ENCODE measurements at places on chromosomes 4 and X. TPM values are rescaled to one million over a fixed set of nuclear protein-coding genes. Genes with fewer than 3 reads are reported as not detected.
A peak's percentile ranks its signal among the peaks of the same experiment; 100 is the strongest.

The TKTL1 gene
- total RNA-seq, result not detected

The RAB33B gene
- 6.1 TPM for total RNA-seq

The NKX3-2 gene
- total RNA-seq, result not detected

The LPAR4 gene
- not detected for total RNA-seq

The TMEM150C gene
- total RNA-seq, result 0.59 TPM

The TSPAN6 gene
- total RNA-seq, result 15.6 TPM

The TEX13D gene
- total RNA-seq, result not detected

The POU4F2 gene
- total RNA-seq, result not detected

The KIAA1210 gene
- under 0.01 TPM for total RNA-seq

DNA sequence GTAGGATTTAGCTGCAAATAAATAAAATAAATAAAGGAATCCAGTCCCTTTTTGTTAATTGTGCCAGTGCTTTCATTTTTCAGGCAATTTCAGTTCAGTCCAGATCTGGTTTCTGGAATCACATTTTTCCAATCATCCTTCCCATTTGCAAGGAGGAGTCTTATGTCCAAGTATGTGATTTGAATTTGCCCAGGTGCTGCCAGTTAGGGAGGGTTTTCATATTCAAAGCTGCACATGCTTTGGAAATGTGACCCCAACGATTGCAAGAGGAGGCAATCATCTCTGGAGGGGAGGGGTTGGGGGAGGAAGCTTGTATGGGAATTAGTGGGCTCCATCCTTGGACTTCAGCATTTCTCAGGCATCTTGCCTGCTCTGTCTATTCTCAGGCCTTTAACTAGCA lies 4.4 kb downstream of the PLAC1 start:
- no peak for DNase-seq

GRCh38 chr4:165070560-165070959 lies 16.9 kb downstream of the TRIM75 start:
- no peak for DNase-seq

- peak; percentile 8 for DNase-seq
These were observed 102.3 kb downstream of the PSAPL1 start for GRCh38 chr4:7332216-7333023.

GRCh38 chr4:65651031-65651430 lies 19.3 kb downstream of the EPHA5 start:
- no peak for DNase-seq

- no peak for DNase-seq
These were observed 291.9 kb downstream of the BMPR1B start for GRCh38 chr4:95049551-95050233.

DNA sequence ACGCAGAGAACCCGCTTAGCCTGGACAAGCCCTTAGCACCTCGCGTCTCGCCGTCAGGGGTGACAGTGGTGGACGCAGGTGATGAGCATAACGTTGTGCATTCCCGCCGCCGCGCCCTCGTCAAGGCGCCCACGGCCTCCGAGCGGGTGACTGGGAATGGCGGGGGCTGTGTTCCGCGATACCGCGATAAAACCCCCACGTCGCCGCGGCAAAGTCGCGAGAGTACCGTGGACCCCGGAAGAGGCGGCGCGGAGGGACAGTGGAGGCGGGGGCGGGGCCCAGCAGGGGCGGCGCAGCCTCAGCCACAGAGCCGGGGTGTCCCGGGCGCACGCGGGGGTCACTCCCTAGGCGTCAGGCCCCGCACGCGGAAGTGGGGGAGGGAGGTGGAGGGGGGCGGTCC lies 53.8 kb downstream of the ZFYVE28 start:
- DNase-seq, result peak; percentile 14

- peak; percentile 35 for DNase-seq
These were observed 4.4 kb downstream of the RBPJ start for GRCh38 chr4:26325191-26325590.

GRCh38 chr4:133592106-133592505 lies 443.0 kb downstream of the PCDH10 start:
- no peak for DNase-seq

GRCh38 chrX:119497185-119497584 lies 28.9 kb downstream of the SLC25A5 start:
- no peak for DNase-seq

DNA sequence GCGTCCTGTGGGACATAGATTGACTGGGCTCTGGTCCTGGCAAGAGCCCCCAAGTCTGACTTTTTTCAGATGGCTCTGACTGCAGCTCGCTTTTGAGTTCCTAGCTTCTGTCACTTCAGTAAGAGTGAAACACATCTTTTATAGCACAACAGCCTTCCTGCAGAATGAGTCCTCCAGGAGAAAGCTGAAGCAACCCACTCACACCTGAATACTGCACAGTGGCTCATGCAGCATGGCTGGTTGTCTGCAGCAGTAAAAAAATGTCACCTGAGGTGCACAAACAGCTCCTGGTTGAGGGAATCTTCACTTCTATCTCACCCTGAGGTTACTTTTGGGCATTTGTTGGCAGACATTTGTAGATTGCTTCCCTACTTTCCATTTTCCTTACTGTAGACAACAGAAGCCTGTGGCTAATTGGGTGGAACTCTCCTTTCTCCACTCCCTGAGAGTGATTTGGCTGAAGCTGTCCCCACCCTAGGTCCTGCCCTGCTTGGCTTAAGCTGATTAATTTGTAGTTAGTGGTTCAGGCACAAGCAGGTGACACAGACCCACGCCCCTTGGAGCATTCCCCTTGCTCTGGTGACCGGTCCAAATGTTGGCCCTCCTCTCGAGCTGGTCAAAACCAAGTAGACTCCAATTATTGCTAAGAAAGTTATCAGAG lies 99.7 kb downstream of the NPNT start:
- DNase-seq, result no peak

GRCh38 chrX:56738670-56739069 lies 9.6 kb downstream of the NBDY start:
- peak; percentile 47 for DNase-seq

- peak; percentile 8 for DNase-seq
These were observed 379.7 kb downstream of the TLL1 start for GRCh38 chr4:166252487-166253402.

GRCh38 chrX:74525116-74525515 lies 89.3 kb downstream of the RLIM start:
- DNase-seq, result no peak

- peak; percentile 8 for DNase-seq
These were observed 1.7 kb downstream of the CTBP1 start for GRCh38 chr4:1246901-1247863.

DNA sequence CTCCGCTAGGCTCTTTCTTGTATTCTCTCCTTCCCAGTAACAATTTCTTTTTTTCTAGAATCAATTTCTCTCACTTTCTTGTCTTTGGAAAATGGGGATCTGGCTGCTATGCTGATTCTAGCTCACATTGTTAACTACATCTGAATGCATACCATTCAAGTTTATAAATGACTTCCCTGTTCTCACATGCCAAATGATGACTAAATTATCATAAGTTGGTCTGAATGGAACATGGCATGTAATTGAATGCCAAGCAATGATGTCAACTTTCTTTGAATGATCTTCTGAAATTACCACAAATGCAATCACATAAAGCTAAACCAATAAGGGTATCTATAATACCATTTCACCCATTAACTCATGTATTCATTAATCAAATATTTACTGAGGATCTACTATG lies 2.7 kb upstream of the ITM2A start:
- DNase-seq, result no peak

- no peak for DNase-seq
These were observed 565.7 kb upstream of the FAT1 start for GRCh38 chr4:187289371-187289770.

DNA sequence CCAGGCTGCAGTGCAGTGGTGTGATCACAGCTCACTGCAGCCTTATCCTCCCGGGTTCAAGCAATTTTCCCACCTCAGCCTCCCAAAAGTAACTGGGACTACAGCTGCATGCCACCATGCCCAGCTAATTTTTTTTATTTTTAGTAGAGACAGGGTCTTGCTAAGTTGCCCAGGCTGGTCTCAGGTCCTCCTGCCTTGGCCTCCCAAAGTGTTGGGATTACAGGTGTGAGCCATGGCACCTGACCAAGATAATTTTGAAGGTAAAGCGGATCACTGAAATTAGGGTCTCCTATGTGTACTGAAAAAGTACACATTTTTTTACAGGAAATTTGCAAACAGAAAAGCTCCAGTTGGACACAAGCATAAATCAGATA lies 4.8 kb downstream of the SAT1 start:
- DNase-seq, result no peak

DNA sequence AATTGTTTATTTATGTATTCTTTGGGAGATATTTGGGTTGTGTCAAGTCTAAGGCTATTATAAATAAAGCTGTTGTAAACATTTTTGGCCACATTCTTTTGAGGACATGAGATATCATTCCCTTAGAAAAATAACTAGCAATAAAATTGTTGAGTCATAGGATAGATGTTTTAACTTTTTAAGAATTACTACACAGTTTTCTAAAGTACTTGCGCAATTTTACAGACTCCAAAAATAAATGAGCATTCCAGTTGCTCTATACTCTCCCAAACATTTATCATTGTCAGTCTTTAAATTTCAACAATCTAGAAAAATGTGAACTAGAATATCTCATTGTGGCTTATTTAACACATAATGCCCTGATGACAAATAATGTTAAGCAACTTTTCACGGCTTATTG lies 189.1 kb upstream of the ADGRL3 start:
- no peak for DNase-seq

- DNase-seq, result no peak
These were observed 32.1 kb downstream of the CCKAR start for GRCh38 chr4:26458157-26458561.

- no peak for DNase-seq
These were observed 33.6 kb upstream of the GTPBP6 start for GRCh38 chrX:352181-352580.

- no peak for DNase-seq
These were observed 58.4 kb upstream of the SORBS2 start for GRCh38 chr4:185870366-185870765.

DNA sequence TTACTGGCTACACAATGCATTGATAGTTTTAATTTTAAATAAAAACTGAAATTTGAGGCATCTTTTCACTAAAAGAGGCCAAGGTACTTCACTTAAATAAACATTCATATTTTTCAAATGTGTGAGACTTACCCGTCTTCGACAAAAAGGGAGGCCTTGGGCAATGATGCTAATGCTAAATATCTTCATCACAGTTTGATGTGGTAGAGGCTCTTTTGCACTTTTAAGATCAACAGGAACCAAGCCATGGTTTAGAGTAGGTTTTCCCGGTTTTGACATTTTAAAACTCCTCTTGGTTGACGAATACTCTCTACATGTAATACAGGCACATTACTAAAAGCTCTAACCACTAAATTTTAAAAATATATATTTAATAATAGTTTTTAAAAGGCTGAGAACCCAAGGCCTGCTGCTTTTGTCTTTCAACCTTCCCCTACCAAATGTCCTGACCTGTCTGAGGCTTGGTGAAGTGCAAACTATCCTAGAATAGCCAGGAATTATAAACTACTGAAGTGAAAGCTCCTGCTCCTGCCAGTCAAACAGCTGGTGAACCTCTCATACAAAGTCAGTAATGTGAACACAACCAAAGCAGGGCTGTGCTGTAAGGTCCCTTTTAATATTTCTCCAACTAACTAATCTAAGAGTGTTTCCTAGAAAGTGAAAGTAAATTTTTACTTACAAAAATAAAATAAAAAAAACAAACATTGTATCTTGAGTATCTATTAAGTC lies 153.7 kb downstream of the FBXW7 start:
- DNase-seq, result no peak

DNA sequence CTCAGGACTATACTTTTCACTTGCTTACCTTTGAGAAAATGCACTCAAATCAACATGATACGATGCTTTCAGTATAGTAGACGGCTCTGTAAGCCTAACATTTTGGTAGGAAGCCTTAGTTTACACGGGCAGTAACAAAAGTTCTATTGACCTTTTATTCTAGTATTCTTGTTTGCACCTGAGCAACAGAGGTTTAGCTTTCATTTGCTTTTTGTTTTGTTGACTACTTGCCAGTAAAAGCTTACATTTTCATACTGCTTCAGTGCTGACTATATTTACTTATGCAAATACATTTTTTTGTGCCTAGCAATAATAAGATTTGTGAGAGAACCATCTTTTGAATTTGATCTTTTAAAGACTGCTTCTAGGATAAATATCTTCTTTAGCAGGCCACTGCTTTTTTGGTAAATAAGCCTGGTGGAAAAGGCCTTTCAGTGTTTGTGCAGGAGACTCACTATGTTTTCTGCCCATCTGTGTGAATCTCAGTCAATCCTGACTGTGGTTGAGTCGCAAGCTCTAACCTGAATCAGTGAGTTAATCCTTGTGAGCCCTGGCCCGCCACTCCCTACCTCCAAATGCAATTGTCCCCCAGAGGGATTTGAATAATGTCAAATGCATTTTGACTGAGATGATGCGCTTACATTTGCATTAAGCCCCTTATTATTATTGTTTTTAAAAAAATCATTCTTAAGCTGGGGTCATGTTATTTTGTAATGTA lies 21.9 kb downstream of the FHIP1A start:
- peak; percentile 48 for DNase-seq

GRCh38 chr4:140049849-140050637 lies 103.9 kb downstream of the MAML3 start:
- no peak for DNase-seq

DNA sequence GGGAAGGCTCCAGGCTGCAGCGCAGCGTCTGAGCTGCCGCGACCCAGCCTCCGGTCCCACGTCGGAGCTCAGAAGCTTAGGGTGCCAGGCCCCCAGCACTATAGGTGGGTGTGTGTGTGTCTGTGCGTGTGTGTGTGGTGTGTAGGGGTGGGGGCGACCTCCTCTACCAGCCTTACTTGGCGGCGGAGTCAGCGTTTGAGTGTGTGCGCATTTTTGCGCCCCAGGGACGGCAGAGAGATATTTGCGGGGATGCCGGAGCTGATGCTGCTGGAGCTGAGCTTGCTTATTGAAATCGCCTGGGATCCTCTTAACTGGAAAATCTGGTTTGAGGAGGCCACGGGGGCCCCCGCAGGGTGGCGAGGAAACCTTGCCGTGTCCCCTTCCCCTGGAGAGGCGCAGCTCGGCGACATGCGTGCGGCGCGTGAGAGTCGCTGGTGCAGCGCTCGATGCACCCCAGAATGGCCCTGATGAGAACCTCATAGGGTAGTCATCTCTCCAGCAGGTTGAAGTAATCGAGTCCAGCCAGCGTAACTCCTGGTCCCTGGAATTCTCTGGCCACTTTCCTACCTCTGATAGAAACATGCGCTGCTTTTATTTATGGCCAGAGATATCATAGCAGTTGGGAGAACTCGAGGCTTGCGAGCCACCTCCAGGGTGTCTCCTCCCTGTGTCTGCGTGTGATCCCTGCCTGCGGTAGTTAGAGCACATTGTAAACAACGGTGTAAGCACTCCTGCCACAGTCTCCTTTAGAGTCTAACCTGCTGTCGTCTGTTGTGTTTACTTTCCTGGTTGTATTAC lies 2.7 kb downstream of the ADGRL3 start:
- peak; percentile 42 for DNase-seq

DNA sequence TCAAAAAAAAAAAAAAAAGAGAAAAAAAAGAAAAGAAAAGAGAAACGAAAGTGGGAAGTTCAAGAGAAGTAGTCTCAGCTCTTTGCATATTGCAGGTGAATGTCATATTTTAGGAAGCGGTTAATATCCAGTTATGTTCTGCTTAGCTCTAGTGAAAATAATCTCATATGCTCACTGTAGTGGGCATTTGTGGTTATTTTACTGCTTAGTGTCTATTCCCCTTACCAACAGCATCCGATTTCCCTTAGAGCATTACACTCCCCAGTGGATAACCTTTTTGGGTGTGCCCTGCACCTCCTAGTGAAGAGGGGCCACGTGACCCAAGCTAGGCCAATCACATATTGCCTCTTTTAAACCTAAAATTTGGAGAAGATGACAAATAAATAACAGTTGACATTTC lies 111.2 kb upstream of the ZNF827 start:
- no peak for DNase-seq

Data from mammary epithelial cell (primary cell).